ENCODE measurements at places on chromosomes 16 and 17.

DNA sequence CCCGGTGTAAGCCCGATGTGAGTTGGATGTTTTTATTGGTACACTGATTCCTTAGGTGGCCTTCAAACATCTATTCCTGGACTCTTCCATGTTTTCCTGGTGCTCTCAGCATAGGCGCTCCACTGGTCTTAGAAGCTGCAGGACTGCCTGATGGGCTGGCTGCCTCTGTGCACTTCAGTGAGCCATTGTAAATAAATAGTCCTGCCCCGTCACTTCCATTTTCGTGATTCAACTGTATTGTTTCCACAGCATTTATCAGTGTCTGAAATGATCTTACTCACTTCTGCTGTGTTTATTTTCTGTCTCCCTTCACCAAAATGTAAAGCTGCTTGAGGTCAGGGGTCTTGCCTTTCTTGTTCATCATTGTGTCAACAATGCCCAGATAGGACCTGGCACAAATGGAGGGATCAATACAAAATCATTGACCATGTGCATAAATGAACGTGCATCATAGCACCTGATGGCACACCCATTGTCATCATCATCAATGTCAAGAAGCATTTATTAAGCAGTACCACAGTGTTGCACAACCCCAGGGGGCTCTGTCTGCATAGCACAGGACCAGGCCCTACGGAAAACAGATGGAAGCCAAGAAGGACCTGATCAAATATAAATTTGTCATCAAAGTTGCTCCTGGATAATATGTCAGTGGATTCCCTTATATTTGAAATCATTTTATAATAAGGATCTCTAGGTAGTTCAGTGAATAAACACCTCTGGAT is 66.6 kb upstream of the CPHXL start:
- no peak for DNase-seq

DNA sequence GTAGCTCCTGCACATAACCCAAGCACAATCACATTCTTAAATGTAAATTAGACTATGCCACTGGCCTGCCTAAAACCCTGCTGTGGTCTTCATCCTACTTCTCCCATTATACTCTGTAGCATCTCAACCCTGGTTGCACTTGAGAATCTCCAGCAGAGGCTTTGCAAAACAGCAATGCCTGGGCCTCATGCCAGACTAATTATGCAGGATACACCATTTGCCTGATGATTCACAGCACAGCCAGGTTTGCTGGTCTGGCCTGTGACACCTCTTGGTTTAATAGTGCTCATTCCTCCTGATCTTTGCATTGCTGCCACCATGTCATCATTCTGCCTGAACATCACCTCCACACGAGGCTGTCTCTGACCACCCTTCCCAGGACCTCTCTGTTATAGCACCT is 491.9 kb upstream of the TOM1L1 start:
- no peak for DNase-seq

- DNase-seq, result no peak
These were observed 1.9 kb upstream of the AXIN1 start for GRCh38 chr16:354291-354881.

- DNase-seq, result no peak
These were observed 867.3 kb upstream of the GOT2 start for GRCh38 chr16:59601452-59601851.

- no peak for DNase-seq
These were observed 30.5 kb upstream of the PLCG2 start for GRCh38 chr16:81748476-81749198.

DNA sequence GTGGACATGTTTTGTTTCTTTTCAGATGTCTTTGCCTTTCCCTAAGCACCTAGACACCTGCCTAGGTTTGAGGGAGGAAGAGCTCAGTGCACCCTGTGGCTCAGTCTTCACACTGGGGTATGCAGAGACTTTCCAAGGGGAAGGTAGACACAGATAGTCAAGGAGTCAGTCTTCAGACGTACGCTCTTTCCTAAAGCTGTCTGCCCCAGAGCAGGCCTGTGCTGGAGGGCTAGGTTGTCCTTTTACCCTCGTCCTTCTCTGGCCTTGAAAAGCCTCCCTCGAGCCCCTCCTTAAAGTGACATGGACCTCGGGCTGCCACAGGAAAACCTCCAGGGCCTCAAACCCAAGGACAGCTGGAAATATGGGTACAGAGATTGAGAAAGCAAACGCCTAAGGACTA is 103.7 kb downstream of the AATF start:
- no peak for DNase-seq

DNA sequence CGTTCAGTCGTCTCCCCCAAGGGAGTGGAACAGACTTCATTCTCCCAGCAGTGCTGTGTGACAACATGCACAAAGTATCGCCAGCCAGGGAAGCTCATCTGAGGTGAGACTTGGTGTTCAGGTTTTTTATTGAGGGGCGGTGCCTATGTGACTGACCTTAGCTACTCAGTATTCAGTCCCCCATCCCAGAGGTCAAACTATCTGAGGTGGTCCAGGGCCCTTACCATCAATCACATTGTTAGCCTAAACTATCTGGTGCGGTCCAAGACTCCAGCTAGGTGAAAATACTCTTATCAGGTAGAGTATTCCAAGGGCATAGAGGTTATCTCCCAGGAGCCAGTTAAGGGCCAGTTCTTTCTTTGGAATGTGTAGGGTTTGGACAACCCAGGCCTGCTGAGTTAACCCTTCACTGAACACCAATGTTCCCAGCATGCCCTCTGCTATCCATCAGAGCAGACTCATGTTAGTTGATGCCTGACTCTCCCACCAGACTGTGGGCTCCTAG is 5.4 kb upstream of the CACNG1 start:
- DNase-seq, result no peak

DNA sequence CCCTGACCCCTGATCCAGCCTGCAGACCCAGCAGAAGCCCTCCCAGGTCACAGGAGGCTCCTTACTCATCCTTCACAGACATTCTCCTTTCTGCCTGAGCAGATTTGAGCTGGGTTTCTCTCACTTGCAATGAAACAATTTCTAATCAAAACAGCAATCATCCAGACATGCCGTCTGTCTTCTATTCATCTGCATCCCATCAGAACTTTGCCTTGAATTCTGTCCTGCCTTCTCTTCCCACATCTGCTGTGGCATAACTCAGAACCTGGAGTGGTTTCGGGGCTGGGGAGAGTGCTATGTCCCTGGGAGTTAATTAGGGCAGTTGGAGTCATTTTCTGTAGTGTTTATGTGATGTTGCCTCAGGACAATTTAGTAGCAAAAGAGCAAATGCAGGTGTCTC is 278.6 kb downstream of the CBLN1 start:
- DNase-seq, result no peak

DNA sequence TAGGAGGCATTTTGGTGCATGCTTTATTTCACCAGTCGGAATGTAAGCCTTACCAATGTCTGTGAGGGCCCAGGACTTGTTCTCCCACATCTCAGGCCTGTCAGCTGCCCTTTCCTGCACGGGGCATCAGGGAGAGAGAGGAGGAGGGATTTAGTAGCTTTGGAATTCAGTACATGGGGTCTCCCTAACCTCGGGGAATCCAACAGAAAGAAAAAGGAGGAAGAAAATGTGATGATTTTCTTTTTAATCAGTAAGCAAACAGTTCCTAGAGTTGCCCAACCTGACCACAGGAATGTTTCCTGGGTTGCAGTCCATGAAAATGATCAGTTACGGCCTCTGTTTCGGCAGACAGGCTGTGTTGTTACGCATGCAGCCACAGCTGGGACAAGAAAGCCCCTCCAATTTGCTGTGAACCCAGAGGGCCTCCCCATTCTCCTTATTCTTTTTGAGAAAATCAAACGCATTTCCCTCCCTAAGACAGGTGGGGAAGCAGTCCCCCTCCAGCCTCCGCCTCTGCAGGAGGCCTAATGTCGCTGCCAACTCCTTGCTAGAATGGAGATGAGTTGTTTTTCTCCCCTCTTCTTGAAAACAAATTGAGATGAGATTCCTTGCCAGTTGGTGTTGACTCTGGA is 53.1 kb upstream of the TANGO6 start:
- peak; percentile 88 for DNase-seq

DNA sequence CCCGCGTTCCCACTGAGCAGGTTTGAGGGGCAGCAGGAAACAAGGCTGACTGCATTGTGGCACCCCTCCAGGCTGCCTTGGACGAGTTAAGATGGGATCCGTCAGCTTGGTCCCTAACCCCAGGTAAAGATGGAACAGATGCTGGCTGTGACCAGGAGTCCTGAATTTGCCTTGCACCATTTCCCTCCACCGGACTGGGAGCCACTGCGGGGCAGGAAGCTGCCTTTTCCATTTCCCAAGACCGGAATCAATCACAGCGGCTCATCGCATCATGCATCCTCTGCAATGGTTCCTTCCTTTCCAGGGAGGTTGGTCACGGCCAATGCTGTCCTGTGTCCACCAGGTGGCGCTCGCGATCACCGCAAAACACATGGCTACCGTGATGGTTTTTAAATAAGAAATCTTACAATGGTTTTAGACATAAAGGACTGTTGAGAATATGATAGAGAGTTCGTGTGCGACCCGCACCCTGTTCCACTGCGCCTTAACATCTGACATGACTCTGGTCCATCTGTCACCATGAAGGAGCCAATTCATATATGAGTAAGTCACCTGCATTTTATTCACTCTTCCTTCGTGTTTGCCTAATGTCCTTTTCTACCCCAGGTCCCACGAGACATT is 6.8 kb upstream of the MEAK7 start:
- peak; percentile 83 for DNase-seq

DNA sequence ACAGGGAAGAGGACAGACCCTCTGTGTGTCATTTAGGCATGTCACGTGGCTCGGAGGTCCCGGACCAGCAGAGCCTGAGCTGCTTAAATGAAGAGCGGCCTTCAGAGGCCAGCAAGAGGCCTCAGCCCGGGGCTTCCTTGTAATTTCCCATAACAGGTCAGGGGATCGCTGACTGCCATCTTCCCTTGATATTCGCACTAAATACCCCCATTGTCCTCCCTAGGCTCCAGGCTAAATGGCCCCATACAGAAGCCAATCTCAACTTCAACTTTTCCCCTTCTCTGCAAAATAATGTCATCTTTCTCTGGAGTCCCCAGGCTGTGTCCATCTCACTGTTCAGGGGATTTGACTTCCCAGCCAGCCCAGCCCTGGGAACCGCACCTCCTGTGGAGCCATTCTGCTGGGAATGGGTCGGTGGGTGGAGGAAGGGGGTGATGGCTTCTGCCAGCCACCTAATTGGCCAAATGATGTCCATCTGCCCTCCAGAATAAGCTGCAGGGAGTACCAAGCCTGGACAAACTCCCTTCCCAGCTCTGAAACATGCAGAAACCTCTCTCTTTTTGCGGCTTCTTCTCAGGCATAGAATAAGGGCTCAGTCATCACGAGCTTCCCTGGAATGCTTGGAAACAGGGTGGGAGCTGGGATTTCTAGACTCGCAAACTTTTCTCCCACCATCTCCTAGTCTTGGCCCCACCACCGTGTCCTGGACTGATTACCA is 129.9 kb downstream of the SDK2 start:
- no peak for DNase-seq

DNA sequence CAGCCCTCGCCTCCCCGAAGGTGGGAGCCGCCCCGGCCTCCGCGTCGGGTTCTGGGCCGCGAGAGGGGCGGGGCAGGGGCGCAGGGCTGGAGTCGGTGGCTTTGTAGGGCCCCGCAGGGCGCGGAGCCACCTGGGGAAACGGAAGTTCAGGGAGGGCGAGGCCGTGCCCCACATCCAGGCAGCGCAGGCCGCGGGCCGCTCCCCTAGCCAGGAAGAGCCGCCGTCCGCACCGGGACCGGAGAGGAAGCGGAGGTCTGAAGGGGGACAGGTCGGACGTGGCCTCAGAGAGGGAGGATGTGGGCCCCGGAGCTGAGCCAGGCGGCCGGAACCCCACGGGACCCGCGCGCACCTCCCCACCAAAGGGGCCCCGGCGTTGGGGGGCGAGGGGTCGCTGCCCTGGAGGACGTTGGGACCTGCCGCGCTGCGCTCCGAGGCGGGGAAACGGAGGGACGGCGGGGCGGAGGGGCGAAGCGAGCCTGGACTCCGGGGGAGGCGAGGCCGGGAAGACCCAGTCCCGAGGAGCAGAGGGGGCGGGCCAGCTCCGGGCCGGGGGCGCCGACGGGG is 482 bp upstream of the SLC16A3 start:
- DNase-seq, result no peak

GRCh38 chr16:51394421-51394820 is 243.4 kb upstream of the SALL1 start:
- no peak for DNase-seq

DNA sequence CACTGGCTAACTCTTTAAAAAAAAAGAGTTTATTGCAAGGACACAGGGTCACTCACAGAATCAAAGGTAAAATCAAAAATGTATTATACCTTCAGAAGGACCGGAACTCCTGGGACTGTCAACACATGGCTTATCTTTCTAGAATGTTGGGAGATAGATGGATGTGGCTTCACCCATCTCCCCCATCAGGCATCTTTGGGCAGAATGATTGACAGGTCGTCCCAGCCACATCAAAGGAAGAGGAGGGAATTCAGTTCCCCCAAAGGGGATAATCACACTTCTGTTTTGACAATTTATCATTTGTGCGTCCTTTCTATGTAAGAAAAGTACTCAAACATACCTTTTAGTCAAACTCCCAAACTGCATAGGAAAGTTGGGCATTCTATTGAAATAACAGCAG is 228.6 kb upstream of the CDH5 start:
- no peak for DNase-seq

GRCh38 chr17:45971698-45972141 is 27.3 kb upstream of the STH start:
- no peak for DNase-seq

DNA sequence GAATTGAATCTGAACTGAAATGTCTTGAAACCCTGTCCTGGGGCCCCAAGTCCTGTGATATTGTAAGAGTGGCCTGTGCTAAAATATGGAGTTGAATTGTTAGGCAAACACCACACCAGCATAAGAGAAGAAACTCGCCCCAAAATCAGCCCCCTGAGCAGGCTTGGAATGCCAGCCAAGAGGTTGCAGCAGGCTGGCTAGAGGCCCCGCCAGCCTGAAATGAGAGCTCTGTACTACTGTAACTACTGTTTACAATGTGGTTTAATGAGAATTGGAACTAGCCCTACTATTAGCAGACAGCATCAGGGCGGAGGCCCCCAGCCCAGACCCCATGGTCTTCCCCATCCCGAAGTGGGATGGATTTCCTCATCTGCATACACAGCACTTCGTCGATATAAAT is 23.7 kb downstream of the FBXO39 start:
- no peak for DNase-seq

- no peak for DNase-seq
These were observed 10.0 kb upstream of the ZNF689 start for GRCh38 chr16:30620169-30620568.

Data from fibroblast of skin of right biceps (primary cell).